ENCODE measurements at places on chromosomes 3 and 15. TPM values are rescaled to one million over a fixed set of nuclear protein-coding genes. Genes with fewer than 3 reads are reported as not detected.

DNA sequence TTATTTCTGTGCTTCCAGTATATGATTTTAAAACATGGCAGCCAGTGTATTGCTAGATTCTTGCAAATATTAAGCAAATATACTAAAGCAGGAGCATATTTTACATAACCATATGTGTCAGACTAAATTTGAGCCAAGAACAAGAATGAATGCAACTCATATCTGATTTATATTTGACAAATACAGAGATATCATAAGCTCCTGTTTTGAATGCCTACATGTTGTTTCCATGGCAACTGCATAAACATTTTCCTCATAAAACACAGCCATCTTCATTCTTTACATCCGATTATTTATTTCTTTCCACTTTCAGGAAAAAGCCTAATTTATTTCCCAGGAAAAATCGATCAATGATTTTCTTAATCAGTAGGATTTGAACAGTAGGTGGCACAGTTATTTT, 172.2 kb upstream of the TSPAN3 start:
- DNase-seq = no peak

DNA sequence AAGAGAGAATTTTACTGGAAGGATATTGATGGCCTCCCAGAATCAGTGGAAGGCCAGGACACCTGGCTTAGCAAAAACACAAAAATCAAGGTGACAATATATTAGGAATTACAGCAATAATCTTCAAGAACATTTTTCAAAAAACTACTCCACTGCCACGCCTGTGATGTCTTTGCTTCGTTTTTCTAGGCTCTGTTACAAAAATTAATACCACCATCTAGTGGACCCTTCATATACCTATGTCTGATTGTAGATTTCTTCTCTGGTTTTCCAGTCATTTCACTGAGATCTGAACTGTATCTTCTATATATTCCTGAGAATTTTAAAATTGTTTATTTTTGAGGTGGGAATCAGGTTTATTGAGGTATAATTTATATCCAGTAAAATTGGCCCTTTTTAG, 5.6 kb upstream of the SLC33A1 start:
- DNase-seq = no peak

The SPTBN5 gene
- 1.3 TPM for total RNA-seq

The HIGD2B gene
- not detected for total RNA-seq

The WDR93 gene
- total RNA-seq = 0.20 TPM

The HRG gene
- not detected for total RNA-seq

The RAD51 gene
- not detected for total RNA-seq

DNA sequence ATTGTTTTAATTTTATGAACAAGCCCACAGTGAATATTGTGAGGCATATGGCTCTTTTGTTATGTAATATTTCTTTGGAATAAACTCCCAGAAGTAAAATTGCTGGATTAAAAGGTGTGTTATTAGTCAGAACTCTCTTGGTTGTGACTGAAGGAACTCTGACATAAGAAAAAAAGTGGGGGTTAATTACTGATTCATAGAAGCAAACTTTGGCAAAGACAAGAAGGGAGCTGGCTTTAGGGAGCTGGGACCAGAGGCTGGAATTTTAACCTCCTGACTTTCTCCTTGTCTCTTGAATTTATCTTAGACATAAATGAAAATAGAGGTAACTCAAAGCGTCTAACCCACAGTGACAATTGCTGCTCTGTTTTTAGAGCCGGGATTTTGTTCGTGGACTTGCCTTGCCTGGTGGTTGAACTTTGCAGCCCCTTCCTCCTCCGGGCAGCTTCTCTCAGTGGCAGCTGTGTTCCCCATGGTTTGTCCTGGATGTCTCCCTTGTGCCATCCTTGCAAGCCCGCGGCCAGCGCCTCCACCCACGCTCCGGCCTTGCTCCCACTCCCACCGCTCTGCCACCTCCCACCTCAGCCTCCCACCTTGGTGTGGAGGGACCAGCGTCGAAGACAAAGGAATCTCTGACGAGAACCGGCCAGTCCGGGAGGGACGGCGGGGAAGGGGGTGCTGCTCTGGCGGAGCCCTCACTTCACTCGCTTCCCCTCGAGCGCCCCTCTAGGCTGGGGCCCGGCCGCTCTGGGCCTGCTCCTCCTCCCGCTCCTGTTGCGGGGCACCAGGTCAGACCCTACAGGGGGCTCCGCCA, 28.0 kb downstream of the ARHGAP31 start:
- no peak for DNase-seq

DNA sequence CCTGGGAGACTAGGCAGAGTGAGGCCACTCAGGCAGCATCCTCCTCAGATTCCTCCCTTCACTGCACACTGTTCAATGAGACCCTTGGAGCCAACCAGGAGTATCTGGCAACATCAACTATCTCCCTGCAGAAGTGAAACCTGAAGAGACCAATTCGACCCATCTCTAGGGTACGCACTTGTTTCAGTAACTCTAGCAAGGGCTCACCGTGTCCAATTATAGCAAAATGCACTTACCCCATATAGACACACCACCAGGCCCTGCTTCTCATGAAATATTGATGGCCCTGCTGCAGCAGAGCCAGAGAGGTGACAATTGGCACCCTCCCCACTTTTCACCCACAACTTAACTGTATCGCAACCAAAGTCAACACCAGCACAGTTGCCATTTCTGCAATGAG, 196.1 kb upstream of the IGF1R start:
- no peak for DNase-seq

The SCN5A gene
- 118 TPM for total RNA-seq

The XCR1 gene
- total RNA-seq = not detected

GRCh38 chr3:101685870-101686307, 629 bp downstream of the RPL24 start:
- DNase-seq = no peak

The ST6GAL1 gene
- total RNA-seq = 55.1 TPM

DNA sequence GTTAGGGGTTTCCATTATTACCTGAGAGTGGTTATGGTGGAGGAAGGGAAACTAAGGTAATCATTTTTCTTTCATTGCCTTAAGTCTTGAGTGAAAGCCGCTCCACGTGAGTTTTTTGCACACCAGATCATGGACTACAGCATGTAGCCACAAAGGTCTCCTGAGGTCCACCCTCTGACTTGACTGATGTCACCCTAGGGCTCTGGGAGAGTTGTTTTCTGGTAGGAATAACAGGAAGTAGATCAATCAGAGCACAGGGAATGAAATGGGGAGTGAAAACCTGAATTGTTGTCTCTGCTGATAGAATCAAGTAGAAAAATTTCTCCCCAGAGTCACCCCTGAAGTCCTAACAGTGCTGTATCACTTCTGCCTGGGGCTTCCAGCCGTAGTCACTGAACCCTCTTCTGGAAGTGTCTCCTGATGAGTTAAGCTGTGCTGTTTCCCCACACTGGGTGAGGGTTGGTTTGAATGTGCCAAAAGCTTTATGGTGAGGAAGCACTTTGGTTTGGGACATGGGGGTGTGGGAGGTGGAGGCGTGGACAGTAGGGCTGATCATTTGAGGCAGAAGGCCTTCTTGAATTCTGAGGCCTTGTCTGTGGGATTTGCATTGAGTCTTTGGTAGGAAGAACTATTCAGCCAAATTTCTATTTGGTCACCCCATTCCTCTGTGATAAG, 64.3 kb downstream of the SLCO3A1 start:
- no peak for DNase-seq

GRCh38 chr3:124586126-124587052, 143.9 kb upstream of the UMPS start:
- DNase-seq = no peak

All from right atrium auricular region (tissue), 2 donors.